Endothelial cell (in vitro differentiated cells): ENCODE measurements at places on chromosomes 12 and 14.

GRCh38 chr12:13941258-13942249 lies 39.8 kb downstream of the GRIN2B start:
- H3K36me3 ChIP-seq: no peaks in the 10 kb centered on the region
- no peaks in the 10 kb centered on the region for H3K27me3 ChIP-seq
- H3K27ac ChIP-seq: no peak overlapping the region

- H3K27ac ChIP-seq: no peak overlapping the region
- no peak for DNase-seq
- peaks cover 9% of the 10 kb centered on the region for H3K4me1 ChIP-seq
- H3K4me3 ChIP-seq: no peak overlapping the region
Measured at GRCh38 chr12:94660436-94660835, 10.1 kb upstream of the TMCC3 start.

GRCh38 chr14:81303258-81303935 lies 82.6 kb upstream of the GTF2A1 start:
- H3K4me1 ChIP-seq: peaks cover 52% of the 10 kb centered on the region
- H3K27me3 ChIP-seq: peaks cover 5% of the 10 kb centered on the region
- H3K36me3 ChIP-seq: peaks cover 10% of the 10 kb centered on the region

GRCh38 chr12:8146442-8146771 lies 10.4 kb upstream of the ZNF705A start:
- no peaks in the 10 kb centered on the region for H3K4me1 ChIP-seq
- peaks cover 11% of the 10 kb centered on the region for H3K36me3 ChIP-seq
- no peak overlapping the region for H3K4me3 ChIP-seq

- no peaks in the 10 kb centered on the region for H3K27me3 ChIP-seq
- no peak for DNase-seq
- H3K4me1 ChIP-seq: peaks cover 5% of the 10 kb centered on the region
- H3K36me3 ChIP-seq: no peaks in the 10 kb centered on the region
- no peak overlapping the region for H3K4me3 ChIP-seq
Measured at GRCh38 chr12:103530307-103531066, 34.7 kb upstream of the C12orf42 start.

- DNase-seq: no peak
- no peaks in the 10 kb centered on the region for H3K27me3 ChIP-seq
- no peak overlapping the region for H3K4me3 ChIP-seq
- H3K4me1 ChIP-seq: peaks cover 3% of the 10 kb centered on the region
- peaks cover 4% of the 10 kb centered on the region for H3K36me3 ChIP-seq
- H3K27ac ChIP-seq: no peak overlapping the region
Measured at GRCh38 chr12:58163021-58163420, 221.7 kb downstream of the ATP23 start.
